ENCODE measurements at places on chromosomes 1 and 21.

- DNase-seq: no peak
These were observed 97.6 kb downstream of the PDE4B start for GRCh38 chr1:65890201-65890843.

GRCh38 chr1:28518000-28518744 is 12.3 kb downstream of the RCC1 start:
- no peak for DNase-seq

DNA sequence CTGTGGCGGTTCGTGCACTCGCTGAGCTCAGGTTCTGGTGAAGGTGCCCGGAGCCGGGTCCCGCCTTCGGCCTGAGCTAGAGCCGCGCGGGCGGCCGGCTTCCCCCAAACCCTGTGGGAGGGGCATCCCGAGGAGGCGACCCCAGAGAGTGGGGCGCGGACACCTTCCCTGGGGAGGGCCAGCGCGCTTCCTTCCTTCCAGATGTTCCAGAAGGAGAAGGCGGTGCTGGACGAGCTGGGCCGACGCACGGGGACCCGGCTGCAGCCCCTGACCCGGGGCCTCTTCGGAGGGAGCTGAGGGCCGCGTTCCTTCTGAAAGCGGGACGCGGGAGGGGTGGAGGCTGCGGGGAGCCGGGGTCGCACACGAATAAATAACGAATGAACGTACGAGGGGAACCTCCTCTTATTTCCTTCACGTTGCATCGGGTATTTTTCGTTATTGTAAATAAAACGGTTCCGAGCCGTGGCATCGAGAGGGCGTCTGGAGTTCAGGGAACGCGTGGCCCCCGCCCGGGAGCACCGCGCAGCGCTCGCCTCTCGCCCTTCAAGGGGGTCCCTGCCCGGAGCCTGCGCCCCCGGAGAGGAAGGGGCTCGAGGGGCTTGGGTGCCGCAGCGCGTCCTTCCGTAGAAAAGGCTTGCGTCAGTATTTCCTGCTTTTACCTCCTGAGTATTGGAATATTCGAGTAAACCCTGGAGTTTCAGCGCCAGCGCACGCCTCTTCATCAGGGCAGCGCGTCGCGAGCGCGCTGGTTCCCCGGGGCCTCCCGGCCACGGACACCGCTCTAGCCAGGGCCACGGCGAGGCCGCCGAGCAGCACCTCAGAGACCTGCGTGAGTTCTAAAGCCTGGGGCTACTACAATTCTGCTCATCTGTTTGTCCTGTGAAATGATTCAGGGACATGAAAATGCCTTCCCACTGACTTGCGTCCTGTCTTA is 11.5 kb downstream of the YBEY start:
- DNase-seq: no peak

DNA sequence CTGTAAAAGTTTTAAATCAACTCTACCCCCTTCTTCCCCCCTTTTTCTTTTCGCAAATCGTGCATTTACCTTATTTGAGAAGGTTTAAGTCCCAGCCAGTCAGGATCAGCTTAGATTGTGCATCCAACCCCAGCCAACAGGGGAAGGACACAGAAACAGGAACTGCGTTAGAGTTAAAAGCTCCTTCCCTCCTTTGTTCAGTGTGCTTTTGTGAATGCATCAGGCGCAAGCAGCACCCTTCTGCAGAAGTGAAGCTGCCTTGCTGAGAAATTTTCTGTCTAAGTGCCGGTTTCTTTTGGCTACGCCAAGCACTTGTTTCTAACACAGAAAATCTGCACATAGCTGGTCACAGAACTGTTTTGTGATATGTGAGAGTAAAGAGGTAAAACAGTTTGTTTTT is 56.2 kb upstream of the PRRC2C start:
- no peak for DNase-seq

- DNase-seq: no peak
These were observed 22.6 kb upstream of the COL9A2 start for GRCh38 chr1:40339420-40340323.
